ENCODE measurements at places on chromosomes 11 and 22.

DNA sequence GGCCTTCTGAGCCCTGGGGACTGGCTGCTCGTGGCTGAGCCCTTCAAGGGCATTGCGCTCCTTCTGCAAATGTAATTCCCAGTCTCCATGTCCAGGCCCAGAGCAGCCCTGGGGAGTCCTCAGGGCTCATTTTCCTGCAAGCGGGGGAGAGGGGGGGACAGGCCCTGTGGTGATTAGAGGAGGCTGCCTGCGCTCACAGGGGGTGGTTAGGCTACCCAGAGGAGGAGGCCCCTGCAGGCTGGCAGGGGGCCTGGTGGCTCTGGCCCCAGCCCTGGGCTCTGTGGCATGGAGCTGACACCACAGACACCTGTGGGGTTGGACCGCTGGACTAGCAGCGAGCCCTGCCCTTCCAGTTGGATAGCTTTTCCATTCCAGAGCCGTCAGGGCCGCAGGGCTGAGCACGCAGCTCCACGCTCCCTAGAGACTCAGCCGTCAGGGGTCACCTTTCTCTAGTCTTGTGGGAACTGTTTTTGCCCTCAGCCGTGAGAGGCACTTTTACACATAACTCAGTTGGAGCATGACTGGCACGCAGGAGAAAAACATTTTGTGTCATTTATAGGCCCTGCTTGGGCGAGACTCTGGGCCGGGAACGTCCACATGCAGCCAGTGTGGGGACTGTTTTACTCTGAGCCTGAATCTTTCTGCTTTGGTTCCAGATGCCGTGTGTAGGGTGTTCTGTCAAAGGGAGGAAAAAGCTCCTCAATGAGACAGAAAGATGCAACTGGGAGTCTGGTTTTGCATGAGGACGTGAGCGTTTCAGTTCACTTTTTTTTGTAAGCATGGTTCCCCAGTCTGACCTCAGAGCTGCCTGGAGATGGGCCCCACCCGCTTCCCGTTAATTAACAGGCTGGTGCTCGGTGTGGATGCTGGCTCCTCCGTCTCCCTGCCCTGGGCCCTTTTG lies 58.1 kb downstream of the LRP5 start:
- no peak for DNase-seq

DNA sequence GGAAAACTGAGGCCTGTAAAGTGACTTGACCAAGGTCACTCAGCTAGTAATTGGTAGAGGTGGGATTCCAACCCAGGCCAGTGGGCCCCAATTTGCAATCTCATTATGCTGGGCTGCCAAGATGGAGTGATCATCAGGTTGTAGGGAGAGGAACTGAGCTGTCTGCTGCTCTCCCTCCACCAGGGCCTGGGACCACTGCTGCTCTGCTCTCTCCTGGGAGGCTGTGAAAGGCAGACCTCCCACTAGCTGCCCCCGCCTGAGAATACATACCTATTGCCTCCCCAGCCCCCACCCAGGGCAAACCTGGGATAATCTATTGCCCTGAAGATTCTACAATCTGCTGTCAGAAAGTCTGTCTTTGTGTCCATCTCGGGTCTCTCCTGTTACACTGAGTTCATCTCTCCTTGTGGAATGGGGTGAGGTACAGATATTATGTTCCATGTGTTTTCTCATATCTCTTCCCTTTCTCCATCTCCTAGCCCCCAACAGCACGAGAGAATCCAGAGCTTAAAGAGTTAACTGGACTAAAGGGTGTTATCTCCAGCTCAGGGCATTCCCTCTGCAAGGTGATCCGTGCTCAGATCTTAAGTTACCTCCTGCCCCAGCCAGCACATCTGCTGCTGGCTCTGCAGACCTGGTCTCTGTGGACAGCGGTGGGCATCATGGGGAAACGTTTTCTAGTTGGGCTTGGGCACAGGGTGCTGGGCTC lies 5.6 kb downstream of the NECTIN1 start:
- no peak for DNase-seq

DNA sequence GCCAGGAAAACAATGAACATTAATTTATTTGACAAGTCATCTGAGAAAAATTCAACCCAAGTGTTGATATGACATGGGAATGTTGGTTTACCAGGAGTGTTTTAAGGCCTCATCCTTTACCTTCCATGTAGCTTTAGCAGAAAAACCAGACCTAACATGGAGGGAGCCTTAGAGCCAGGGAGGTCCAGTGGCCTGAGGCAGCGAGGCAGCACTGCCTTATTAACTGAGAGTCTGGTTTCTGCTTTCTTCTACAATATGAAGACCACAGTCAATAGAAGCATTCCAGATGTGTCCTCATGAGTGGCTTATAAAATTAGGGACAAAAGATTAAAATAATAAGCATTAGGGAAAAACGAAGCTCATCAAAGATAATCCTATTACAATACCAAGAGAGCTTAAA lies 61.5 kb downstream of the DKK3 start:
- DNase-seq, result no peak

DNA sequence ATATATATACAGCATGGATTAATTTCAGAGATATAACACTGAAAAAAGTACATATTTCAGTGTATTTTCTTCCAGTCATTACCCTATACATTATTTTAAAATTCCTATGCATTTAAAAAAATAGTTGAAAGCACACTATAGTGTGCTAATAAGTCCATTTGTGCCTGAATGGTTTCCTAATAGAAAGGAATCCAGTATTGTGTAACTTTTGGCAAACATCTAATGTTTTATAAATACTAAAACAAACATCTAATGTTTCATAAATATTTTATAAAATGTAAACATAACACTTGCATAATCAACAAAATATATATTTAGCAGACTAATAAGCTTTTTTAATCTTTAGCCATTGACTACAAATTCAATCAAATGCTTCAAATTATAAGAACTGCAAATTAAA lies 126.6 kb upstream of the FIBIN start:
- no peak for DNase-seq

DNA sequence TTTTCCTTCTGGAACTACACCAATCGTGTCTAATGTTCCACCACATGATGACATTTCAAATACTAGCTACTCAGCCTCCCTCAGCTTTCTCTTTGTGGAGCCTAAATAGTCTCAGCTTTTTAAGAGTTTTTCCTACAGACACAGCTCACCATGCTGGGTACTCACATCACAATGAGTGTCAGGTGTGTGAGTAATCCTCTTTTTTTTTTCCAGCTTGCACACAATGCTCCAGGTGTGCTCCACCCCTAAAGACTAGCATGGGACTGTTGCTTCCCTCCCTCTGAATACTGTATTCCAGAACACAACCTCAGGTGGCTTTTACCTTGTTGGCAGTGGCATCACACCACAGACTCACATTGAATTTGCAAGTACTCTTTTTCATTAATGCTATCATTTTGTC lies 11.7 kb downstream of the BTG4 start:
- no peak for DNase-seq

DNA sequence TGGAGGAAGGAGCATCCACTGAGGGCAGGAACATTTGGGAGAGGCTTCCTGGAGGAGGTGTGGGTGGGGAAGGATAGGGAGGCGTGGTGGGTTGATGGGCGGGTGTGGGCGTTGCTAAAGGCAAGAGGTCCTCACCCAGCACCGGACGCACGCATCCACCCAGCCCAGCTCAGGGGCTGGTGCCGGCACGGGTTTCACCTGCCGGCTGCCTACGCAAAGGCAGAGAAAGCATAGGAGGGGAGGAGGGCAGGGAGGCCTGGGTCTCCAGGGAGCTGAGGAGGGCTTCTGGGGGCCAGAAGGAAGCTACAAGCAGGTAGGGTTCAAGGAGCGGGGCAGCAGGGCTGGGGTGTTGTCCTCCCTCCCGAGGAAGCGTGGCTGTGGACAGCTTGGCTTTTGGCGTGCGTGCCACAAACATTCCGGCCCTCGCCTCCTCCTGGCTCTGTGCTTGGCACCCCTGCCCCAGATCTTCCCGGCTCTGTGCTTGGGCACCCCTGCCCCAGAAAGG lies 7.8 kb downstream of the SSH3 start:
- DNase-seq, result no peak

DNA sequence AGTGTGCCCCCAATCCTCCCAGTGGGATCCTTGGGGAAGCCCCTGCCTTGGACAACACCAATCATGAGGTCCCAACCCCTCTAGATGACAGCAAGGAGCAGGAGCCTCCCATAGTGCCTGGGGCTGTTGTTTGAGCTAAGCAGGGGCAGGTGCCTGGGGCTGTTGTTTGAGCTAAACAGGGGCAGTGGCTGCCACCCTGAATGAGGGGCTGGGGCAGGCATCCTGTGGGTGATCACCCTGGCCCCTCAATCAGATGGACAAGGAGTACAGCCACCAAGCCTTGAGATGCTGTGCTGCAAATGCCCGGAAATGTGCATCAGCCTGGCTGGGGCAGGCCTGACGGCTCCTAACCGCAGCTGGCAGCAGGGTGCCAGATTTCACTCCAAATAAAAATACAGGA lies 66.7 kb downstream of the MYEOV start:
- DNase-seq, result no peak

GRCh38 chr22:29700206-29700899 lies 19.4 kb upstream of the CABP7 start:
- peak; percentile 66 for DNase-seq

DNA sequence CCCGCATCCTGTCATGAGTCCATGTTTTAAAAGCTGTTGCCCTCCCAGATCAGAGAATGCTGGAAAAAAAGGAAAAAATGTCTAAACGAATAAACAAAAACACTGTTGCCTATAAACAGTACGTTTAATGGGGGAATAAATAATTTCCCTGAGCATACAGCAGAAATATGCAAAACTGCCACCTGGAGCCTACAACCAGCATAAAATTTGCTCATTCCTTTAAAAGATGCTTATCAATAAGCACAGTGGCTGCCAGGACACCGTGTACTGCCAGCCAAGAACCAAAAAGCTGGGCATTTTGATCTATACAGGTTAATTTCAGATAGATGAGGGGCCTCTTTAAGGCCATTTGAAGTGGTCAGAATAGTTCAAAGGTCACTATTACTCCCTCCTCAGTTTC lies 5.7 kb upstream of the CPT1A start:
- no peak for DNase-seq

DNA sequence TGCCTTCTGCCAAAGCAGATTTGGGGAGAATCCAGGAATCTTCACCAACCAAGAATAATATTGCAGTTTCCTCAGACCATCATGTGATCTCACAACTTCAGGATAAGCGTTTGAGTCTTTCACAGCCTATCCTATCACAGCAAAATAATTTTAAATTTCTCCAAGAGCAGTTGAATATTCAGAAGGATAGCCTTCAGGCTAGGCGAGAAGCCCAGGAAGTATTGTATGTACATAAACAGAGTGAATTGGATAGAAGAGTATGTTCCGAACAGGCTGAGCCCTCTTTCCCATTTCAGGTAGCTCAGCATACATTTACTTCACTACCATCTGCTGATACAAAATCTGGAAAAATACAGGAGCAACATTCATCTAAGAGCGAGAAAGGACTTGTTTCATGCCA lies 36.1 kb downstream of the CEP295 start:
- DNase-seq, result no peak

DNA sequence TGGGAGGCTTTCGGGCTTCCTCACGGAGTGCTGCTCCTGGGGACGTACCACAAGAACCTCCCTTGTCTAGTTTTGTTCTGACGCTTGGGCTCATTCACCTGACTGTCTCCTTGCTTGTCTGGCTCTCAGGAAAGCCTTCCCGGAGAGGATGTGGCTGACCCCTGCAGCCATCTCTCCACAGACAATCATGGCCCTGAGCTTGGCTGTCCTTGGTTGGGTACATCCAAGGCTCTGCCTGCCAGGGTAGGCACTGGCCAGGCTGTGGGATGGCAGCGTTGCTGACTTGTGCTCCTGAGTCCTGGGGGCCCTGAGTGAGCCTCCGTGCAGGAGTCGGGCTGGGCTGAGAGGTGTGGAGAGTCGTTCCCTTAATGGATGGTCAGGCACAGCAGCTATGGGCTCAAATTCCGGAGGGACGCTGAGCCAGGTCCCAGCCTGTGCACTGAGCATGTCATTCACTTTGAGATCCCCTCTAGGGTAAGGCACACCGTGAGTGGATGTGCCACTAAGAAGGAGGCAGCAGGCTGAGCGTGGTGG lies 32.8 kb downstream of the BCR start:
- DNase-seq, result no peak

DNA sequence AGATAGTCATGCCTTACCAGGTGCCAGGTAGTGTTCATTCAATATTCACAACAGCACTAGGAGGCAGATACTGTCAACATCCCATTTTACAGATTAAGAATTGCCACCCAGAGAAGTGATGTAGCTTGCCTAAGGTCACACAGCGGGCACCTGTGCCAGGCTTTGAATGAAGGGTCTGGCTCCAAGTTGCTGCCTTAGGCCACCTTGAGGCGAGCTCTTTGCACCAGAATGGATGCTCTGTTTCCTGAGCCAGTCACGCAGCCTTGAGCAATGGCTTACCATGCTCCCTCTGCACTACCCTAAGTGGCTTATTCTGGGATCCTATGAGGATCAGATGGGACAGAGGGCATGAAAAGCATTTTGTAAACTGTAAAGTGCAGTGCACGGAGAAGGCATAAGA lies 25.1 kb upstream of the TIMP3 start:
- no peak for DNase-seq

GRCh38 chr11:95282291-95282751 lies 51.3 kb upstream of the SESN3 start:
- DNase-seq, result no peak

- DNase-seq, result no peak
These were observed 5.1 kb downstream of the APBB1 start for GRCh38 chr11:6413791-6414201.

DNA sequence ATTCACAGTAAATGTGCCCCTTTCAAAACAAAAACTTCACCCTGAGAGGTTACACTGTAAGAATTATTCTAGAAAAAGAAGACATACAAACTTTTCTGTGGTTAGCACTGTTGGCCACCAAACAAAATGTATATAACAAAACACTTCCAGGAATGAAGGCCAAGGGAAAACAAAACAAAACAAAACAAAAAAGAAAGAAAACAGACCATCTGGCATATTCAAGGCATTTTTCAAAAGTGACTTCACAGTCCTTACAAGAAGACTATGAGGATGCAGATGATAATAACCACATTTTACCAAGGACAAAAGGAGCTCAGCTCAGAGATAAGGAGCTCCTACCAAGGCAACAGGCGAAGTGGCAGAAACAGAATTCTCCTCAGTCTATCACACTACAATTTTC lies 24.9 kb downstream of the CTSC start:
- DNase-seq, result no peak

GRCh38 chr11:134243913-134244312 lies 9.2 kb downstream of the THYN1 start:
- no peak for DNase-seq

DNA sequence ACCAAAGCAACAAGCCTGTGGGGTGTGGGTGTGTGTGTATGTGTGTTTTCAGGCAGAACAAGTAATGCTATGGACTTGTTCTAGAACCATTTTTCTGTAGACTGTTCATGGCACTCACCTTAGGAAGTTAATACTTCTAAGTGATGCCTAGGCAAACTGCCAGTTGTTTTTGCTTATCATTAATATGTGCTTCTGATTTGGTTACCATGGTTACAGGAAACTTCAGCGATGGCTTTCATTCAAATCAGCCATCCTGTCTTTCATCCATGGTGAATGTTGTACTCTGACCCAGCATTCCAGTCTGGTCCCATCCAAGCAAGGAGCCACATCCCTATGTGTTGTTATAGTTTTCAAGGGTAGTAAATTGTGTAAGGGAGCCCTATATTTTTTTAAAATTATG lies 49.8 kb upstream of the ARHGAP20 start:
- no peak for DNase-seq

Measured in SHP77 (cell line).